Stimulated activated CD8-positive, alpha-beta memory T cell treated with anti-CD3 and anti-CD28 coated beads, Interleukin-15, amount 100 ng/mL, for 24 hours (primary cell): ENCODE measurements at places on chromosomes 5 and 9.

DNA sequence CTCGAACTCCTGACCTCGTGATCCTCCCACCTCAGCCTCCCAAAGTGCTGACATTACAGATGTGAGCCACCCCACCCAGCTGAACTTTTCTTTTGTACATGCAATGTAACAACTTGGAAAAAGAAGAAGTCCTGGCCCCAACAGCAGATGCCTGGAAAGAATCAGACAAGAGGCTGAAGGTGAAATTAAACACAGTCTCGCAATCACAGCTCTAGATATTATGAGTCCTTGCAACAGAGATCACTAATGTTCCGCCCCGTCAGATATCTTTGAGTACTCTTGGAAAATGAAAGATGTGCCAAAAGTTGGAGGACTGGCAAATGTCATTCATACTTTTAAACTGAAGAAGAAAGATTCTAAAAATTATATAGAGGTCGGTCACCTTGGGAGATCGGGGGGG is 254.3 kb downstream of the GLIS3 start:
- no peak for DNase-seq

- no peak for DNase-seq
Observed at GRCh38 chr9:125284855-125285254, 23.2 kb downstream of the GAPVD1 start.

GRCh38 chr5:15376803-15377202 is 123.2 kb upstream of the FBXL7 start:
- DNase-seq, result no peak

DNA sequence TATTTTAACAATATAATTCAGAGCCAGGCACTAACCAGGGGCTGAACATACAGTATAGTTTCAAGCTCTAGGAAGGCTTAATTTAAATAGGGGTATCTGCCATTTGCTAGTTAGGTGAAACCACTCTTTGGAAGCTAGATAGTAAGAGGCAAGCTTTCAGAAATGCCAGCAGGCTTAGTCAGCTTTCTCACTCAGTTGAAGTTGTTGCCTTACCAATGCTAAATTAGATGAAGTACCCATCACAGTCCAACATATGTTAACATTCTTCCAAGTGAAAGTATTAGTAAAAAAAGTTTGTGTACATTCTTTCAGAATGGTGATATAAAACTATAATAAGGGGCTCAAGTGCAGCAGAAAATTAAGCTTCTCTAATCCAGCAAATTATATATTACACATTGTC is 215.0 kb downstream of the CNTLN start:
- no peak for DNase-seq

- DNase-seq, result no peak
Observed at GRCh38 chr5:16108418-16108817, 71.2 kb downstream of the MARCHF11 start.

- no peak for DNase-seq
Observed at GRCh38 chr5:43514025-43514424, 923 bp downstream of the C5orf34 start.

DNA sequence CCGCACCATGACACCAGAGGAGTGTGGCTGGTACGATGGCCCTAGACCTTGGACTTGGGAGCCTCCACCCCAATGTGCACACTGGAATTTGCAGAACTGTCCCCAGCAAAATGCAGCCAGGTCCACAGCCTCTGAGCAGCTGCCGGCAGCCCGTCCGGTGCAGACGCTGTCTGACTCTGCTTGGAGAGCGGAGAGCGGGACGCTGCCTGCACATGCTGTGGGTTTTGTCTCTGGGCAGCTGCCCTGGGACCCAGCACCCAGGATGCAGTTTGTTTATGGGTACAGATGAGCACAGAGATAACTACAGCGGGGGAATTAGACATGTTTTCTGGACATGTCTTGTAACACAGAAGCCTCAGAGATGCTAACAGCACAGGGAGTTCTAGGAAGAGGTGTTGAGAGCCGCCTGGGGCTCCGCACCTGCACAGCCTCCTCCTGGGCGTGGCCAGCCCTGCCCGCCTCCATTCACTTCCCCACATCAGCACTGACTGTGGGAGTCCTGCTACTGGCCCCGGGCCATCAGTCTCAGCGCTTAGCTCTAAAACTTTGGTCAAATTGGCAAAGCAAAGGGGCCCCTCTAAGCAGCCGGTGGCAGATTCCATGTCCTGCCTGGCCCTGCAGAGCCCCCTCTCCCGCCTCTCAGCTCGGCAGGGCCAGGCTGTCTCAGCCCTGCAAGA is 159.6 kb downstream of the IRX2 start:
- no peak for DNase-seq

DNA sequence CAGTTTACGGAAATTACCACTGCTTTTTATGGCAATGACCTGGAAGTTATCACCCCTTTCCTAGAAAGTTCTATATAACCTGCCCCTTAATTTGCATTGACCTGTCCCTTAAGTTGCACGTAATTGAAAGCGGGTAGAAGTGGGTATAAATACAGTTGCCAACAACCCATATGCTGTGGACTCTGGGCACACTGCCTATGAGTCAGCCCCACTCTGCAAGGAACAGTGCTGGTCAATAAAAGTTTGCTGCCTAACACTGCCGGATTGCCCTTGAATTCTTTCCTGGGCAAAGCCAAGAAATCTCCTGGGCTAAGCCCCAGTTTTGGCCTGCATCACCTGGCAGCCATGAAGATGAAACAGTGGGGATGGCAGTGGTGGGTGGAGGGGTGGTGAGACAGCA is 23.9 kb upstream of the CLPTM1L start:
- DNase-seq, result no peak

GRCh38 chr5:127370631-127371030 is 80.0 kb downstream of the MEGF10 start:
- no peak for DNase-seq

DNA sequence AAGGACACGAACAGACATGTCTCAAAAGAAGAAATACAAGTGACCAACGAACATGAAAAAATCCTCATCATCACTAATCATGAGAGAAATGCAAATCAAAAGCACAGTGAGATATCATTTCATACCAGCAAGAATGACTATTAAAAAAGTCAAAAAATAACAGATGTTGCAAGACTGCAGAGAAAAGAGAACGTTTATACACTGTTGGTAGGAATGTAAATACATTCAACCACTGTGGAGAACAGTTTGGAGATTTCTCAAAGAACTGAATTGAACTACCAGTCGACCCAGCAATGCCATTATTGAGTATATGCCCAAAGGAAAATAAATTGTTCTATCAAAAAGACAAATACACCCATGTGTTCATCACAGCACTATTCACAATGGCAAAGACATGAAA is 45.7 kb downstream of the FXN start:
- no peak for DNase-seq

- DNase-seq, result no peak
Observed at GRCh38 chr5:19855931-19856330, 132.1 kb downstream of the CDH18 start.

DNA sequence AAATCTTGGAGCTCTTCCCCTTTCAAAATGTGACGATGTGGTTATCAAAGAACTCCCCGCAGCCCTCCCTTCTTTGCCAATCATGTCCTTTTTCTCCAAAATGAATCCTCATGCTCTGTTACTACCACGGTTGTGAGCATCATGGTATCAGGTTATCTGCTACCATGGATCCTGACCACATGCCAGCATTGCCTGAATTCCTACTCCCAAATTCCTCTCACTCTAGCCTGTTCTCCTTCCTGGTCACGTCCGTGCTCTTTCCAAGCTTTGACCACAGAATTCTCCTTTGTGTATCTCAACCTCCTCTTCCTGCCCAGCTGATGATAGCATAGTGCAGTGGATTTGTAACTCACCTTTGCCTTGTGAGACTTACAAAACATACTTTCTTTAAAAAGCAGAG is 59.5 kb upstream of the FBXL7 start:
- DNase-seq, result no peak

DNA sequence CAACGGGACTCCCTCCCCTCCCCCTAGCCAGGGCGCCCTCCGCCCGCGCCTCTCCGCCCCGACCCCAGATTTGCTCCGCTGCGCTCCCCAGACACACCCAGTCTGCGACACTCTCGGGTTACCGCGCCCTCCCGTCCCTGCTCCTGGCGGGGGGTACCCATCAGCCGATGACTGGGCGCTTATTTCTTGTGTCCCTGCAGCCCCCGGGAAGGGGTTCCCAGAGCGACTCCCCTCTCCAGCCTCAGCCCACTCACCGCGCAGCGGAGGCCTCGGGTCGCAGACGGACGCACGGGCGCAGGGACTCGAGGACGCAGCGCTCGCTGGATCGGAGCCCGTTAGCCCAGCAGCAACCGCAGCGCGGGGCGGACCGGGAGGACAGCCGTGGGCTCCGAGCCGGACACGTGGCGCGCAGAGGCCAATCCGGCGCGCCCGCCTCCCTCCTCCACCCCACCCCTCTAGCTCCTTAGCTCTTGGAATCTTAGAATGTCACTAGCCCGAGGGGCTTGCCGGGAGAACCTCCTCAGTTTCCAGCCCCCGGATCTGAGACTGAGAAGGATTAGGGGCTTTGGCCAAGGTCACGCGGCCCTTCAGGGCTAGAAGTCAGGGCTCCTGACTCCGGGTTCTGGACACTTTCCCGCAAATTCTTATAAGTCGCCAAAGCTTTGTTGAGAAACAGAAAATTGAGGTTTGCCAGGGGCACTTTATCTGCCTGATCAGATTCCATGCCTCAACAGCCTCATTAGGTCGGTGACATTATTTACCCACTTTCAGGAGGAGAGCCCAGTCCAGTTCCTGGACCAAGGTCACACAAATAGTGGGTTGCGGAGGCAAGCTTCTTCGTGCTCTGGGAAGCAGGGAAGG is at the start of gene ANXA6:
TSS of gene ANXA6 (minus strand) at position 354 of the 861 bp plus-strand sequence. CDS start 9,878 bp downstream, outside the sequence.
- DNase-seq, result peak; percentile 41

DNA sequence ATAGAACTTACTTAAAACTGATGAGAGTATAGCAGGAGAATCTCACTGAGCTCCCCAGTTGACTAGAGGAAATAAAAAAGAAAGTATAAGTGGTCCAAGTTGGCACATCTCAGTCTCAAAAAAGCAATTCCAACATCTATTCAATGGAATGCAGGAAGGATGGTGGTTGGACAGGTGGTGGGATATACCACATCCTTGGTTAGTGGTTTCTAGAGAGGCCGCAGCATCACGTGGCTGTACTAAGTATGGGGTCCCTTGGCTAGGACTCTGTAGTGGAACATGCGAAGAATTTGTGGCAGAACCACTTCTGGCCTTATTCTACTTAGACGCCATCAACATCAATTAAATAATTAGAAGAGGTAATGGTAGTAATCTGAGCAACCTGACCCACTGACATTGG is 232.4 kb downstream of the SAXO1 start:
- DNase-seq, result no peak

- DNase-seq, result no peak
Observed at GRCh38 chr5:22683050-22683449, 170.1 kb downstream of the CDH12 start.

DNA sequence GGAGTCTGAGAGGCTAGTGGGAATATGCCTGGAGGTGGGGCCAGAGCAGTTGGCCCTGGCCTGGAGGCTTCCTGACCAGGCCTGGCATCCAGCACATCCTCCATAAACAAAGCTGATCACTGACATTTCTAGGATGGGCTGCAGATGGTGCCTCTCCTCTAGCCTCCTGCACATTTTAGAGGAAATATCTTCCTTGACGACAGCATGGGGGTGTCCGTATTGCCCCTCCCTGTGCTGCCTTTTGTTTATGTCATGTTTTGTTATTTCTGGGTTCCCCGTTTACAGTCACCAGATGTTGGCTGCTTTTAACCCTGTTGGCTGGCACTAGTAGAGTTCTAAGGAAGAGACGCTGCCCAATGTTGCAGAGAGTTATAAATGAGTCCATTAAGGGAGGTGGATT is 148.5 kb downstream of the PHF2 start:
- DNase-seq, result no peak

DNA sequence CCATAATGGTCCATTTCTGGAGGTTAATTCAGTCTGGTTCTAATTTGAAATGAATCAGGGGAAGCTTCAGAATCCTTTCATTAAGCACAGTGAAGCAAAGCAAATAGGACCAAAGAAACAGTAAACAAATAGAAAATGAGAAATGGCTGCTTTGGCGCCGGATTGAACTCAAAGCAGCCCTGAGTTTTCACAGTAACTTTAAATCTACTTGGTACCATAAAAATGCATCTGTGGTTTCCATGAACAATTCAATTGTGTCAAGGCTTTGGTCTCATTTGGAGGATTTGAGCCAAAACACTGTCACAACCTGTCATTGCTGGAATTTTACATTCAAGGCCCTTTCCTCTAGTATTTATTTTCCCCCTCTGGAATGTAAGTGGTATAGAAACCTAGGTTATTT is 25.9 kb upstream of the DAPK1 start:
- no peak for DNase-seq

DNA sequence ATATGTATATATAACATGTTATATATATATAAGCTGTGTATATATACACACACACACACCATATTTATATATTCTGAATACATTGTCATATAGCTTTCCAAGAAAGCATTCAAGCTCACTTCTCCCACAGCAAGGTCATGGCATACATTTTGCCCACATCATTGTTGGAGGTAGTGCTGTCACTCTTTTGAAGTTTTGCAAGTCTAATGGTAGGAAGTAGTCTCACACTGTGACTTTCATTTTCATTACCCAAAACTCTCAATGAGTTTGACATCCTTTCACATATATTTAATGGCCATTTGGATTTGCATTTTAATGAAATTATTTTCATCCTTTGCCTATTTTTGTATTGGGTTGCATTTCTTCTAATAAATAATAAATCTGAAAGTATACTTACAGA is 59.8 kb upstream of the COX7C start:
- no peak for DNase-seq

DNA sequence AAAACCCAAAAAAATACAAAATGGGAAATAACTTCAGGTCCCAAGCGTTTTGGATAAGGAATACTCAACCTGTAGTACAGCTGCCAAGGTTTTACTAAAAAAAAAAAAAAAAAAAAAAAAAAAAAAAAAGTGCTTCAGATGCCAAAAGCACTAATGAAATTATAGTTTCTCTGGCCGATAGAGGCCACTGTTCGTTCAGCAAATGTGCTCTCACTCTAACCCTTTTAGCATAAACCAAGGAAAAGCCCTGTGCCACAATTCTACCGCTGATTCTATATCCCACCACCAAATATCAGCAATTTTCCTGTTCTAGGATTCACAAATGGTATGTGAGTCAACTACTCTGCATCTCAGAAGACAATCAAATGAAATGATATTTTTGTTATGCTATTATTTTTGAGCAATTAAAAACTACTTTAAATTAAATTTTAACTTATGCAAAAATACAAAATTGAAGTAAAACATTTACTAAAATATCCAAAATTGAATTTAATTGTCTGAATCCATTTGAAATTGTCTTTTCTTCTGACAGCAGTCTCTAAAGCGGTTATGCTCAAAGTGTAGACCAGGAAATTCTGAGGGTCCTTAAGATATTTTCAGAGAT is 79.8 kb downstream of the RICTOR start:
- DNase-seq, result no peak

GRCh38 chr5:56406221-56406620 is 173.1 kb upstream of the ANKRD55 start:
- DNase-seq, result no peak

GRCh38 chr5:160637357-160638090 is 214.5 kb downstream of the ATP10B start:
- no peak for DNase-seq

GRCh38 chr5:170662966-170663365 is 120.6 kb upstream of the GABRP start:
- DNase-seq, result no peak

- no peak for DNase-seq
Observed at GRCh38 chr5:83927140-83927733, 206.6 kb upstream of the HAPLN1 start.

- DNase-seq, result no peak
Observed at GRCh38 chr5:154358516-154359220, 87.1 kb upstream of the SAP30L start.

- DNase-seq, result no peak
Observed at GRCh38 chr5:28748446-28748845, 1710.1 kb upstream of the CDH9 start.
